ENCODE measurements at places on chromosomes 1 and 21. TPM values are rescaled to one million over a fixed set of nuclear protein-coding genes. Genes with fewer than 3 reads are reported as not detected.

The TMPRSS15 gene
- not detected for total RNA-seq

The KRTAP13-2 gene
- total RNA-seq = not detected

DNA sequence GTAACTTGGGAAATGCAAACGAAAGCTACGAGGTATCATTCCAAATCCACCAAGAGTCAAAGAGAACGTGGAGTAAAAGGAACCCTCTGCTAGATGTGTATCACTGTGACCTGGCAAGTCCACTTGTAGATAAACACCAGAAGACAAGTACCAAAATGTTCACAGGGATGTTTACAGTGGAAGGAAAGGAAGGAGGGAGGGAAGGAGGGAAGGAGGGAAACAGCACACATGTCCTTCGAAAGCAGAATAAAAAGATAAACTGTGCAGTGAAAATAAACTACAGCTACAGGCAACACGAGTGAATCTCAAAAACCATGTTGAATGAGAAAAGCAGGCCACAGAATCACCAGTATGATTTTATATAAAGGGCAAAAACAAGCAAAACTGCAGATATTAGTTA, 59.9 kb downstream of the TP53BP2 start:
- DNase-seq = no peak

GRCh38 chr21:34320011-34320410, 43.8 kb upstream of the KCNE2 start:
- no peak for DNase-seq

GRCh38 chr1:156709757-156710489, 4.5 kb upstream of the CRABP2 start:
- no peak for DNase-seq

- no peak for DNase-seq
These were observed 47.0 kb downstream of the RABGAP1L start for GRCh38 chr1:174206148-174206836.

GRCh38 chr1:60055336-60055735, 18.2 kb downstream of the C1orf87 start:
- no peak for DNase-seq

- DNase-seq = no peak
These were observed 731 bp upstream of the ZNF683 start for GRCh38 chr1:26373281-26373680.

- DNase-seq = no peak
These were observed 28.3 kb downstream of the DEGS1 start for GRCh38 chr1:224211206-224211962.

GRCh38 chr1:89351597-89352311, 12.1 kb upstream of the GBP6 start:
- DNase-seq = no peak

- DNase-seq = no peak
These were observed 47.7 kb downstream of the ZNF644 start for GRCh38 chr1:90973897-90974798.

- DNase-seq = no peak
These were observed 585.3 kb downstream of the PTPRU start for GRCh38 chr1:29821605-29822004.

Data from H9 (cell line).